Right forelimb (tissue), 1 donor: ENCODE measurements at places on chromosomes 2 and 18.

DNA sequence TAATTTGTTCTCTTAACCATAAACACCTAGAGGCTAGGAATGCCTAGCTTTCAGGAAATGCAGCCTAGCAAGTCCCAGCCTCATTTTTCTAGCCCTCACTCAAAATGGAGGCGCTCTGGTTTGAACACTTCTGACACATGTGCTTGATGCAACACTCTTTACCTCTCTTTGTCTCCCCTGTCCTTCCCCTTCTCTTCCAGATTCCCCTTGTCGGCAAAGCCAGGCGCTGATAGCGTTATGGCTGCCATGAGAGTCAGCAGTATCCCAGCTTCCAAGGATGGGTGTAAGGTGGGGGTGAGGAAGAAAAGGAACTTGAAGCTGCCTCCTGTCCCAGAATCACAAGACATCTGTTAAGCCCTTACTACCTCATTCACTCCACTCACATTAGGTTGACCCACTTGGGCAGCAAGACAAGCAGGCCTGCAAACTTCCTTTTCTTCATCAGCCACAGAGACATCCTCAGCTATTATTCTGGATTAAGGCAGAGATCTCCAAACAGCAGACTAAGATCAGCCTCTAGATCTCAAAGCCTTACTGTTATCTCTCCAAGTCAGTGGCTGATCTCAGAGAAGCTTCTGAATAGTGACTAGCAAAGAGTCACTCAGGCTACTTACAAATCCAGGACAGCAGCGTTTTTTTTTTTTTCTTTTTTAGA lies 1.9 kb upstream of the ST3GAL5 start:
- DNase-seq = no peak

DNA sequence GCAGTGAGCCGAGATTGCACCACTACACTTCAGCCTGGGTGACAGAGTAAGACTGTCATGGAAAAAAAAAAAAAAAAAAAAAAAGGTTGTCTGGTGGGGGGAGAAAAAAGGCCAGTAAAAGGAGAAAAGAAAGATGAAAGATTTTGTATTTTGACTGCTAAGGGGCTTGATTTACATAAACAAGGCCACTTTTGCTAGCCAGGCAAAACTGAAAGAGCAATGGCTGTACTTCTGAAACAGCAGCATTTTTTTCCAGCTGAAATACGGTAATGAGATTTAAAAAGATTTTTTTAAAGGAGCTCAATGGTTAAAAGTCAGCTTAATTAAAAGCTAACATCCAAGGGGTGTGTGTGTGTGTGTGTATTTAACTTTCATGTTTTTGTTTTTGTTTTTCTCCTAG lies 11.3 kb upstream of the OXER1 start:
- no peak for DNase-seq

DNA sequence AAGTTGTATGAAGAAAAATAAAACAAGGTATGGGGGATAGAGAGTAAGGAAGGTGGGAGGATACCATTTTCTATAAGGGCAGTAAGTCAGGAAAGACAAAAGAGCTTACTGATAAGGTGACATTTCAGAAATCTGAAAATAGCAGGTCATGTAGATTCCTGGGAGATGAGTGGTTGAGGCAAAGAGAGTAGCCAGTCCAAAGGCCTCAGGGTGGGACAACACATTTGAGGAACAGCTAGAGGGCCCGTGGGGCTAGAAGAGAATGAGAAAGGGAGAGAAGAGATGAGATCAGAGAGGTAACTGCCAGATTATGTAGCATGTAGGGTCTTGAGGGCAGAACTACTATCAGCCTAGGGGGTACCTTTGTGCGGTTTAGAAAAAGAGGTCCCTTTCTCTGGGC lies 2.9 kb downstream of the CLHC1 start:
- DNase-seq = no peak

DNA sequence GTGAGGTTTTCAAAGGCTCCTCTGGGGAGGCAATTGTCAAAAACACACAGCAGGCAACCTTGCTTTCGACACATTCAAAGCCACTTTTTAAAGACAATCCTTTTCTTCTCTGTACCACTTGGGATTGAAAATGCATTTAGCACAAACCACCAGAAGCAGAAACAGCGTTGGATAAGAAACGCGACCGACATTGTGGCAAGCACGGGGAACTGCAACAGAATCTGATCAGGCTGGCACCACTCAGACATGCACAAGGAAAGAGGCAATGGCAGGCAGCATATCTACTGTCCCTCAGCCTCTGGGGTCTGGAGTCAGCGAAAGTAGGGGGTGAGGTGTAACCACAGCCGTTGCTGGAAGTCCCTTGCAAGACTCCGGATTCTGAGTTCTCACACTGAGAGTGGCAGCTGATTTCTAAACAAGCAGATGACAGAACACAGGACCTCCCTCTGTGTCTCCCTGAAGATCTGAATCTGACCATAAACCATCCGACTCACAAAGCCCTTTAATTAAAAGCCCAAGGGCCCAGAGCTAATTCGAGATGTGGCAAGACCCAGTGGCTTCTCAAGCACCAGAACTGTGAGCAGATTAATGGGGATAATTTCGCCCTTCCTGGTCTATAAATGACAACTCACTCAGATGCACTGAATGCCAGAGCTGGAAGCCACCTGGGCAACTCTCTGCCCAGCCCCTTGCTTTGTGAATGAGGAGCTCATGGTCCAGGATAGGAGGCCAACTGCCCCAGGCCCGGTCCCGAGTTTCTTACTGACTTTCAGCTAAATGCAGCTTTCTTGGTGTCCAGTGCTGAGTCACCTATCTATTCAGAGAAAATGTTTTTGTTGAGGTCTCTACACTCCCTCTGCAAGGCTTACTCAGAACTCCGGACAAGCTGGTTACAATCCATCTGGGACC lies 29.6 kb downstream of the CYRIA start:
- DNase-seq = no peak

GRCh38 chr2:163698857-163699256 lies 37.0 kb downstream of the FIGN start:
- DNase-seq = no peak
